ENCODE measurements at places on chromosomes 16 and 17. TPM values are rescaled to one million over a fixed set of nuclear protein-coding genes. Genes with fewer than 3 reads are reported as not detected.

DNA sequence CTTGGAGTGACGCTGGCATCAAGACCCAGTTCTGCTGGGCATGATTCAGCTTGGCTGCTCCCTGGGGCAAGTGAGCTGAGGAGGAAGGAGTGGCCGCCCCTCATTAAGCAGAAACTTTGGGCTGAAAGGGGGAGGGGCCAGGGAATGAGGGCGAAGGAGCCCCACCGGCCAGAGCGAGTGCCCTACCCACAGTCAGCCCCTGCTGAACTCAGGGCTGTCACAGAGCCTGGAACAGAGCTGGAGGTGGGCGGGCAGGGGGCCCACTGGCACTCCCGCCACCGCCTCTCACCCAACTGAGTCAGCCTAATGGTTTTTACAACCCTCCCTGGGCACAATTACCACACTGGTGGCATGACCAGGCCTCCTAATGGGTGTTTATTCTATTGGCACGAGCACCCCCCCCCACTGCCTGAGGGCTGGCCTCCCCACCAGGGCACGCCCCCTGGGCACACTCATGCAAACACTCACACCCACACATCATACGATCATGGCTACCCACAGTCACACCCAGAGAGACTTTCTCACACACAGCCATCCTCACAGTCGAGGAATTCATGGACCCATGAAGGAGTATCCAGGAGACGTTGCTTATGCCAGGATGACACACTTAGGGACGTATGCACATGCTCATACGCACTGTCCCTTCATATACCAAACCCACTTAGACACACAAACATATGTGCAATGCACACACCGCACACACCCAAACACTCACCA, 19.2 kb downstream of the UNC119 start:
- no peak for ATAC-seq

DNA sequence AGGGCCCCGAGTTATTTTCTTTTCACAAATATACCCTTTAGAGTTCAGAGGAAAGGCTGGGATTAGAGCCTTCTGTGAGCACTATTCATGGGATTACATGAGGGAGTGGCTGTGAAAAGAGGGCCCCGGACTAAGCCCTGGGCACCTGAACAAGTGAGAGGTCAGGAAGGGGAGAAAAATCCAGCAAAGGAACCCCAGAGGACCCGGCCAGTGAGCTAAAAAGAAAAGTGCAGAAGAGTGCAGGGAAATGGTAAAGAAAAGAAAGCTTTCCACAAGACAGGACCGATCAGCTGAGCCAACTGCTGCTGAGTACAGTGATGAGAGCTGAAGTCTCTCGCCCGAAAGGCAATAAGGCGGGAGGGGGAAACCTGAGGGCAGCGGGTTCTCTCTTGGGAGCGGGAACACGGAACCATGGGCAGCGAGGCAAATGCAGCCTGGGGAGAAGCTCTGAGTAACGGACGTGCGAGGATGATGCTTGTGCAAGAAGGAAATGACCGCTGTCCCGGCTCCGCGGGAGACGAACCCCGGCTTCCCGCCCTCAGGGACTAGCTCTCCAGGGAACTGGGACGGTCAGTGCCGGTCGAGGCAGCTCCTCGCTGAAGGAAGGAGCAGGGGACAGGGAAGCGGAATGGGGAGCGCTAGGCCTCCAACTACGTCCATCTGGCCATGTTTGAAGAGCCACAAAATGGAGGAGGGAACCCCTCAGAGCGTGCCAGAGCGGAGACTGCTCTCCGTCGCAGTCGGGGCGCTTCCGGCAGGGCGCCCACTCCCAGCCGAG, 665 bp upstream of the ALDH3A2 start:
- ATAC-seq: peak; percentile 57

- ATAC-seq: no peak
Observed at GRCh38 chr17:60107526-60108257, 29.0 kb upstream of the HEATR6 start.

GRCh38 chr17:42760652-42761581, at the start of gene RAMP2:
RAMP2 (plus strand) TSS chr17:42761227; CDS start chr17:42761262, 35 bp downstream.
- ATAC-seq: peak; percentile 28

- ATAC-seq: no peak
Observed at GRCh38 chr17:30137158-30137557, 20.5 kb downstream of the NSRP1 start.

- peak; percentile 28 for ATAC-seq
Observed at GRCh38 chr16:88430185-88430523, 22.9 kb upstream of the ZFPM1 start.

DNA sequence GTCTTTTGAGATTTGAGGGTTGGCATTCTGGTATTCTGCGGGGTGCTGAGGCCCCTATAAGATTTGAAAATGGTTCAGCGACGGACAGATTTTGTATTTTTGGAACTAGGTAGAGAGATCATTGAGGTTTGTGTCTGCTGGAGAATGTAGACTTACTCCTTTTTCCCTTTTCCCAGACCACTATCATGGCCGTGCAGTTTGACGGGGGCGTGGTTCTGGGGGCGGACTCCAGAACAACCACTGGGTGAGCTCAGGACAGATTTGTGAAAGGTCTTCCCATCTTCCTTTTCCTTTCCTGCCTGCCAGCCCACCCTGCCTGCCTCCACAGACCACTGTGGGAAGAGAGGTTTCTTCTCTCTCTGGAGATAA, 572 bp downstream of the PSMB6 start:
- no peak for ATAC-seq

Gene SEC14L5
- total RNA-seq: 1.0 TPM

Gene NOMO2
- 67.4 TPM for total RNA-seq

Gene PIK3R6
- total RNA-seq: 4.6 TPM
